ENCODE measurements at places on chromosomes 7 and 10.

DNA sequence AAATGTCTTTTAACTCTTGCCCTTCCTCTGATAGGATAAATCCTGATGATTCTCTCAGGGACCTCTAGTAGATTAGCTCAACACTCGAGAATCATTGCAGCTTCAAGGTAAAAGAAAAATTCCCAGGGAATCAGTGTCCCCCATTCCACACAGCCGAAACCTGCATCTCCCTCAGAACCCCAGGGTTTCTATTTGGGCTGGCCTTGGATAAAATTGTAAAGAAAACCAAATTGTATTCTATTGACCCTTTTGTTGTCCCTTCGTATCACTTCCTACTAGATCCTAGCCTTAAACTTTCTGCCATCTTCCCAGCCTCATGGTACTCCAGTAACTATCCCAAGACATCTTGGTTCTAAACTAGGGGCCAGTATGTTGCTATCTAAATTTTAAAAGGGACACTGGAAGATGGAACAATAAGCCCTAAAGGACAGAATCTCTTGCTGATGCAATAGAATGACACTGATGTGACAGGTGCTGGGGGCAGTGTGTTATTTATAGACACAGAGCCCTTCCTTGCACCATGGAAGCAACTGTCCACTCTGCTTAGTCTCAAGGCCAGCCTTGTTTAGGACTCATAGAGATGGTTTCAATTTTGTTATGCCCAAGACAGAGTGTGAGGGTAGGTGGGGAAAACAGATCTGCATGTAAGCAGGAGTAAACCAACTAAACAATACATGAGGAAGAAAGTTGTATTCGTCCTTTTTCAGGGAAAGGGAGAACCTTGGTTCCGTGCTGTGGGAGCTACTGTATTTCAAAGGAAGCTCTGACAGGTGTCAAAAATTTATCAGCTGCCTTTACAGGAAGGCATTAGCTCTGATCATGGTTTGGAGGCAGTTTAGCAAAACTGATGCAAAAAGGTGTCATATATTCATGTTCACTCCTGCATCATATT lies 7.6 kb downstream of the ASB15 start:
- DNase-seq, result no peak

- DNase-seq, result no peak
These were observed 14.3 kb downstream of the ZNF282 start for GRCh38 chr7:149209518-149210269.

GRCh38 chr7:131652934-131653333 lies 96.5 kb upstream of the PODXL start:
- DNase-seq, result no peak

- DNase-seq, result no peak
These were observed 36.6 kb downstream of the AP3M1 start for GRCh38 chr10:74114041-74114448.

DNA sequence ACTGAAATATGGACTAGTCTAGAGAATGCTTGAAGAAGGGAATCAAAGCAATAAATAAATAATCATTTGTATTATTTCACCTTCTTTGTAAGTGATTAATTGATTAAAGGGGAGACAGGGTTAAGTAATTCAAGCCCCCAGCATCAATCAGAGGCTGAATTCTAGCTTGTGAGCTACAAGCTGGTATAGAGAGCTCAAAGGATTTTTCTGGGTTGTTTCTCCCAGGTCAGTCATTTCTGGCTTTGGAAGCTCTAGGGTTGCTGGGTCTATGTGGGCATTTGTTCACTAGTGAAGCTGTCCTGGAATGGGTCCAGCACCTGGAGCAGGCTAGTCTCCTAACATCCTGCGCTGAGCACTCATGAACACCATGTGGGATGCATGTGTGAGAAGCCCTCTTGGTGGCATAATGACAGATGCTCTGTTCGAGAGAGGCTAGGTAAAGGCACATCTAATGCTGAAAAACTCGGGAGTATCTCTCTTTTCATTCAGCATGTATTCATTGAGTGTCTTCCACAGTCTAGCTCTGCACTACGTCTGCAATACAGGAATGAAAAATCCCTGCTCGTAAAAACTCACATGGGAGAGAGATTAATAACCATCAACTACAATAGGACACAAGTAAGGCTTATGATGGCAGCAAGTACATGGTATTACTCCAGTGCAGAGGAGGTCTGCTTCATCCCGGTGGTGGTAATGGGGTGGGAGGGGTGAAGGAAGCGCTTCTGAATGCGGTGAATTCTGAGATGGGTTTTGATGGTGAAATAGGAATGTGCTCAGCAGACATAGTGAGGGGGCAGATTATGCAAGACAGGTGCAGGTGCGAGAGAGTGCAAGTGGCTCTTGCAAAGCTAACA lies 68.0 kb upstream of the NRP1 start:
- no peak for DNase-seq

DNA sequence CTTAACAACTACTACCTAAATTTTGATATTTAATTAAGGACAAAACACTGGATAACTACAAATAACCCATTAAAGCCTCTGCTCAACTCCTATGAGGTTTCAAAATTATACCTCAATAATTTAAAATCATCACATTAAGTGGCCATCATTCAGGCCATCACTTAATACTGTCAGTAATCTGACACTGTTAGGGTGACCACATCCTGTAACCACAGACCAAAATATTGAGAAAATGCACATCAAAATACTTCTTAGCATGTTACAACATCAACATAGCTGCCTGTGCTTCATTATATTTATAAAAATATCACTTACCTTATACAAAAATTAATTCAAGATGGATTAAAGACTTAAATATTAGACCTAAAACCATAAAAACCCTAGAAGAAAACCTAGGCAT lies 23.3 kb downstream of the SEM1 start:
- DNase-seq, result no peak

- DNase-seq, result no peak
These were observed 93.2 kb downstream of the DNAJB9 start for GRCh38 chr7:108662783-108663362.

DNA sequence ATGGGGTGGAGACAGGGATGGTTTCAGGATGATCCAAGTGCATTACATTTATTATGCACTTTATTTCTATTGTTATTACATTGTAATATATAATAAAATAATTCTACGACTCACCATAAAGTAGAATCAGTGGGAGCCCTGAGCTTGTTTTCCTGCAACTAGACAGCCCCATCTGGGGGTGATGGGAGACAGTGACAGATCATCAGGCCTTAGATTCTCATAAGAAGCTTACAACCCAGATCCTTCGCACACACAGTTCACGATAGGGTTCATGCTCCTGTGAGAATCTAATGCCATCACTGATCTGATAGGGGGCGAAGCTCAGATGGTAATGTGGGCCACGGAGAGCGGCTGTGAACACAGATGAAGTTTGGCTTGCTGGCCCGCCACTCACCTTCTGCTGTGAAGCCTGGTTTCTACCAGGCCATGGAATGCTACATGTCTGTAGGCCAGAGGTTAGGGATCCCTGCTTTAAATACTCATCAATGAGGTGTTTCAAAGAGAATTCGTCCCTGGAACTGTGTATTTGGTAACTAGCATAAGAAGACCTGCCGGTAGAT lies 21.2 kb upstream of the PRKCQ start:
- no peak for DNase-seq

All from vagina (tissue), 2 donors.